ENCODE measurements at places on chromosomes 3 and 15.

DNA sequence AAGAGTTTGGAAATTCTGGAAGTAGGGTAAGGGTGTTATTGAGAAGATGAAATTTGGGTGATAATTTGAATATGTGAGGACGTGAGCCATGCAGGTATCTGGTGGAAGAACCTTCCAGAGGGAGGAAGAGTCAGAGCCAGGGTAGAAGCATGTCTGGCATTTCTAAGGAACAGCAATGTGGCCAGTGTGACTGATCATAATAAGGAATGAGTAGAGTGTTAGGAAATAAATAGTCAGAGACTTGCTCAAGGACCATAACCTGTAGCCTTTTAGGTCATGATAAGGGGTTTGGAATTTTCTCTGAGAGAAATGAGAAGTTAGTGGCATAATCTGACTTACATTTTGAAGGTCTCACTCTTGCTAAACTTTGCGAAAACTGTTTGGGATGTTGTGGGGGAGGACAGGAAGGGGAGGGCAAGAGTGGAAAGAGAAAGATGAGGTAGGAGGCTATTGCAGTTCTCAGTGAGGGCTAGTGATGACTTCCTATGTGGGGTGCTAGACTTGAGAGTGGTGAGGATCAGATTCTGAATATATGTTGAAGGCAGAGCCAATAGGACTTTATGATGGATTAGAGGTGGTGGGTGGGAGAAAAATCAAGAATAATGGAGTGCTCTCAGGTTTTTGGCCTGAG is 568.3 kb downstream of the AGBL1 start:
- no peak for DNase-seq

GRCh38 chr15:79041601-79042168 is 48.9 kb downstream of the RASGRF1 start:
- DNase-seq, result no peak

- no peak for DNase-seq
Measured at GRCh38 chr15:63313825-63314224, 36.4 kb downstream of the APH1B start.

DNA sequence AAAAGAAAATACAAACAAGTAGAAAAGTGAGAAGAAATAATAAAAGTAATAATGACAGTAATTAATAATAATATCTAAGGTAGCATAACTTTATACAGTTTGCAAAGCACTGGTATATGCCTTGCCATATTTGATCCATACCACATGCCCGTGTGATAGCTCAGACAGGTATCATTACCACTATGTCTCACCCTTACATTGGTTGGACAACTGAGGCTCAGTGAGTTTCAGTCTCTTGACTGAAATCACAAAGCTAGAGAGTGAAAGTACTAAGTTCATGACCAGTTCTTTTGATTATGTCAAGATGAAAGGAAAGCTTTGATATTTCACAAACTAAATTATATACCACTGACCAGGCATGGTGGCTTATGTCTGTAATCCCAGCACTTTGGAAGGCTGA is 408.9 kb downstream of the GAP43 start:
- DNase-seq, result no peak

DNA sequence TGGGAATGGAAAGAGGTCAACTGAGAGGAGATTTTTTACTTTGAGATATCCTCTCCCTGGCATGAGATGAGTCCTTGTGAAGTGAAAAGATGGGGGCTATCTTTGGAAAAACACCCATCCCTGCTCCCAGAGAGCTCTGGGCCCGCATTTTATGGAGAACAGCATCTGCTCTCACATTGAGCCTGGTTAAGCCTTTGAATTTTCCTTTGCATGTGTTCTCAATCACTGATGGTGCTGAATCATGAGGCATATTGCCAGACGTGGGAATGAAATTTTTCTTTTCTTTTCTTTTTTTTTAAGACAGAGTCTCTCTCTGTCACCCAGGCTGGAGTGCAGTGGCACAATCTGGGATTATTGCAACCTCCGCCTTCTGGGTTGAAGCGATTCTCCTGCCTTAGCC is 24.4 kb downstream of the TMEM45A start:
- no peak for DNase-seq

DNA sequence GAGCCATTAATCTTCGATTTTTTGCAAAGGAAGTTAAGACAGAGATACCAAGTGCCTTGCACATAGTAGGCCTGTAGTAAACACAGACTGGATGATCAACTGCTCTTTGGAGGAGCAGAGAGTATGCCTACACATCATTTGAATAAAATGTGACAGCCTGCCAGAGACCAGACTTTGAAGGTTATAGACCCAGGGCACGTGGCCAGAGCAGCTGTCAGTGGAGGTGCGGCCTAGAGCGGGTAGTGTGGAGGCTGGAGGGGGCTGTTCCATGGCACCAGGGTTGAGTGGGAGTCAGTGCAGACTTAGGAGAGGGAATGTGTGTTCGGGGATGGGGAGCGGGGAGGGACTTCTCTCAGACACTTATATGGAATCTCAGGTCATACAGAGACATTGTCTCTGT is 80.8 kb downstream of the SMAD3 start:
- DNase-seq, result no peak

DNA sequence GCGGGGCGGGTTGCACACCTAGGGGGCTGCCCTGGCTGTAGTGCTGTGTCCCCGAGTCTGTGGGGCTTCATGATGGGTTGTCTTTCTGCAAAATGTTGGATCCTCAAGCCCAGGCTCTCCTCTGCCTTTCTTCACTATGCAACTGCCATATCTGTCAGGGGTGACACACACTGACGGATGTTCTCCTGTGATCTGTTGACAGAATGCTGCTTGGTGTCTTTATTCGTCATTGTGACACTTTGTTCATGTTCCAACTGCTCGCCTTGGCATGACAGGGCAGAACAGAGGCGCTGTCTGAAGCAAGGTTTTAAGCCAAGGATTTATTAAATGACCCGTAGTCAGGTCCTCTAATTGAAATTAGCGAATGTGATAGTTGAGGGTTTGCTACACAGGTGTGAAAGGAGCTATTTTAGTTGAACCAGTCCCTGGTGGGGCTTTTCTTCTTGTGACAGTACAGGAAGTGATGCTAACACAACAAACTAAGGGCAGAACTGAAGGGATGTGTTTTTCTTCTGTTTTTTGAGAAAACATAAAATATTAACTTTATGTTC is 173.4 kb downstream of the MCTP2 start:
- DNase-seq, result no peak

- no peak for DNase-seq
Measured at GRCh38 chr3:20080956-20081554, 40.8 kb downstream of the KAT2B start.

DNA sequence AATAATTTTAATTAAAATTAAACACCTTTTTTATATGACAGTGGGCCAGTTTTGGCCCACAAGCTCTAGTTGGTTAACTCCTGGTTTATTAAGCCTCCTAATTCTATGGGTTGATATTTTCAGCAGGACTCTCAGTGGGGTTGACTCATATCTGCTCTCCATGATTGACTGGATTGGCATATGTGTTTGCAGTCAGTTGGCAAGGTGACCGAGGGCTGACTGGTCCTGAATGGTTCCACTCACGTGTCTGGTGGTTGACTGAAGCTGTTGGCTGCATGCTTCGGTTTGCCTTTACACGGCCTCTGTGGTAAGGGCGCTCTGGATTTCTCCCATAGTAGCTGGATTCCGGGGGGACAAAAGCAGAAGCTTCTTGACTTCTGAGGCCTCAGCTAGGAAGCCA is 65.3 kb upstream of the ZNF280D start:
- no peak for DNase-seq

DNA sequence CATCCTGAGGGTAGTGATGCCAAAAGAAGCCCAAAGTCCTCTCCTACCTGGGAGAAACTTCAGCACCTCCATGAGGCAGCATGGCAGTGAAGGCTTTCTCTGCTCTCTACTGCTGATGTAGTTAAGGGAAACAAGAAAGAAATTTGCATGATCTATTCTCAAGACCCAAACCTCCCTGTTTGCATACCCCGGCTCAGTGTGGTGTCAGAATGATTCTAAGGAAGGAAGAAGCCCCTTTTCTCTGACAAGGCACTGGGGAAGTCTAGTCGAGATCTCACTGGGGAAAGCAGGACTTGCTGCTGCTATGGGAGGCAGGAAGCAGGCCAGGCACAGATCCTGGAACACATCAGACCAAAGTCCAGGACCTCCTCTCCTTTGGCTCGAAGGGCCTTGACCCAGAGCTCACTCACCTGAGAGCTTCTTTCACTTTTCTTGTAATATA is 89.4 kb upstream of the ICE2 start:
- DNase-seq, result no peak

DNA sequence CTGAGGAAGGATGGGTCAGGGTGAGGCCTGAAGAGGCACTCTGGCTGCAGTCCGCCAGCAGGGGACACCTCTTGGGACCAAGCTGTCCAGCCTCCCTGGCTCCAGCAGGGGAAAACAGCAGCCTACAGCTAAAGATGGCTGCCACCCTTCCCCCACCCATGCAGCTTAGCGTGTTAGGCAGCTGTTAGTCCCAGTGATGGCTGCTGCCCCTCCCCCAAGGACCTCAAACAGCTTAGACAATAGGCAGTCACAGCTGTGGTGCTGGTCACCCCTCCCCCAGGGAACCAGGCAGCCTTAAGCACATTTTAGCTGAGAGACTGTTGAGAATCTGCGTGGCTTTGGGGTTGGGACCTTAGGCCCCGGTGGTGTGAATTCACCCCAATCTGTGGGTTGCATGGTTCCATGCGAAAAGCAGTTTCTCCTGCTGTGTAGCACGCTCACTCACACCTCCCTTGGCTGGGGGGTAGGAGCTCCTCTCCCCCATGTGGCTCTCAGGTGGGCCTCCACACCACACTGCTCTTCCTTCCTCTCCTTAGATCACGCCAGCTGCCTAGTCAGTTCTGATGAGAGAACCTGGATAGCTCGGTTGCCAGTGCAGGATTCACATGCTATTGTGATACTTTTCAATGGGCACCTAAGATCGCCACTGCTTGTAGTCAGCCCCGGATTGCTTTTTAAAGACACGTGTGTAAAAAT is 140.5 kb upstream of the CADPS start:
- no peak for DNase-seq

DNA sequence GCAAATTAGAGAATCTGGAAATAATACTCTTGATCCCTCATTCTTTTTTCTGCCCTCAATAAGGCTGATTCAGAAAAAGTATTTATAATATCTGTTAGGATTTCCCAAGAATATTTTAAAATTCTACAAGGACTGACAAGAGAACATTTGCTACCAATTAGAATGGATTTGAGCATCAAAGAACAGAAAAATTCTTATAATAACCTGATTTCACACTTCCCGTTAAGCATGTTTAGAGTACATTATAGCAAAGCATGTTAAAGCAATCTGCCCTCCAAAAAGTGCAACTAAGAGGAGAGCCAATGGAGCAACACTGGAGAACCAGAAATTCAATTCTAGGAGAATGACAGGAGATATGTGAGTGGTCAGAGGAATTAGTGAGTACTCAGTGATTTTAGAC is 57.2 kb downstream of the THBS1 start:
- DNase-seq, result no peak

GRCh38 chr3:120699333-120699732 is 17.3 kb upstream of the HGD start:
- DNase-seq, result no peak

DNA sequence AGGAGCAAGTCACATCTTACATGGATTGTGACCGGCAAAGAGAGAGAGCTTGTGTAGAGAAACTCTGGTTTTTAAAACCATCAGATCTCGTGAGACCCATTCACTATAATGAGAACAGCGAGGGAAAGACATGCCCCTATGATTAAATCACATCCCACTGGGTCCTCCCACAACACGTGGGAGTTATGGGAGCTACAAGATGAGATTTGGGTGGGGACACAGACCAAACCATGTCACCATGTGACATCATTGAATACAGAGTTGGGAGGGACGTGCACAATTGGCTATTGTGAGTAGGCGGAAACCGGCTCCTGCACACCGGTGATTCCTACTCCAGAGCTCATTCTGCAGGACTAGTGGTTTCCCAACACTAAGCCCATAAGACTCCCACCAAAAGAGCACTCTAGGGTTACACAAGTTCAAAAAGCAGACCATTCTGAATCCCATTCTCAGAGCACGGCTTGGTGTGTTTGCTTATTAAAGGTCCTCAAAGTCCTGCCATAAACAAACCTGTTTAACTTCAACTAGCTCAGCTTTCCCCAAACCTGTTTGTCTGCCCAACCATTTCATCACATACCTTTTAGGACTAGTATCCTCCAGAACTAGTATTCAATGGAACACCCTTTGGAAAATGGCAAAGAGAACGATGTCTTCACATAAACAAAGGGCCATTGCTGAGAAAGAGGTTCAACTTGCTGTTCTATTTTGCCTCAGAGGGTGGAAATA is 167.6 kb downstream of the TLE3 start:
- DNase-seq, result no peak

DNA sequence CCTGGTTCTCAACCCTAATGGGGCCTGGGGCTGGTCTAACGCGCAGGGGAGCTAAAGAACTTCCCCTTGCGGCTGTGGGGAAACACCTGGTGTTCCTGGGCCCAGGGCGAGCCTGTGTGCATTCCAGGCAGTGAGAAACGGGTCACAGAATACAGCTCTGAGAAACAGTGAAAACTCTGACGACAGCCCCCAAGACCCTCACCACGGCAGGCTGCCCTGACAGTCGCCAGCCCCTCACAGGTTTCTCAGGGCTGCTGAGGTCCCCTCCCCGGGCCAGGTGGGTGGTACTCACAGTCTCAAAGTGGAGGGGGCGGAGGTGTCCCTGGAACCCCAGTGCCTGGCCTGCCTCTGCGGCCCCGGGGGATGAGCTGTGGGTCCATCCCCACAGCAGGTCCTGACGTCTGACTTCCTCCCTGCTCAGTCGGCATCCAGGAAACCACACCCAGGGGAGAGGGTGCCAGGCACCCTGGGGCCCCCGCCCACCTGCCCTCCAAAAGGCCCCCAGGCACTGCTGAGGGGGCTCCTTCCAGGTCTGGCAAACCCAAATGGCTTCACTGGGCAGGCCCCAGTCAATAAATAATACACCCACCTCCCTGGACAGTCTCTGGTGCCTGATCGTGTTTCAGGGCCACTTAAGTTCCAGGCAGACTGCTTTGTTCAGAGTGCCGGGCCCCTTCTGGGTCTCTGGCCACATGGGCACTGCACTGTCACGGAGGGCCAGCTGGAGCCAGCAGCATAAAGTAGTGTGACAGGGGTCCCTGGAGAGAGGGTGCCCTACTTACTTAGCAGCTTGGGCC is 57.7 kb downstream of the IQSEC1 start:
- no peak for DNase-seq

GRCh38 chr3:108312656-108313055 is 16.3 kb downstream of the HHLA2 start:
- no peak for DNase-seq

DNA sequence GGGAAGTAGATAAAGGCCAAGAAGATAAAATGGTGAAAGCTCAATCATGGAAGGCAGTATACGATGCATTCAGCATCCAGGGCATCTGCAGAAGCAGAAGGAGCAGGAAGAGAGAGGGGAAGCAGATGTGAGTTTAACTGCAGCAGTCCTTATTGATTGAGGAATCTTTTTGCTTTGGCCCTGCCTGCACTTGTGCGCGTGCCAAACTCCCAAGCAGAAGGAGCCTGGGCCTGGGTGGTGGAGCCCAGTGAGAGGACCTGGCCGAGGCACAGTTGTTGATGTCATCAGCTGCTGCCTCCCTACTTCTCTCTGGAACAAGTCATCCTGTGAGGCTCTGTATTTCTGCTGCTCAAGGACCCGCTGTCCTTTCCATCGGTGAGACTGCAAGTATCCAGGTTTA is 65.5 kb upstream of the ROPN1 start:
- no peak for DNase-seq

Data from stimulated activated CD4-positive, alpha-beta T cell treated with anti-CD3 and anti-CD28 coated beads, Interleukin-1b, Interleukin-23, amount 100 ng/mL, for 1 hour (primary cell).